ENCODE measurements at places on chromosomes 5 and 9. TPM values are rescaled to one million over a fixed set of nuclear protein-coding genes. Genes with fewer than 3 reads are reported as not detected.
A peak's percentile ranks its signal among the peaks of the same experiment; 100 is the strongest.

GLDC gene
- total RNA-seq: not detected

PDCD1LG2 gene
- total RNA-seq: 0.59 TPM

SAXO1 gene
- total RNA-seq: not detected

DNA sequence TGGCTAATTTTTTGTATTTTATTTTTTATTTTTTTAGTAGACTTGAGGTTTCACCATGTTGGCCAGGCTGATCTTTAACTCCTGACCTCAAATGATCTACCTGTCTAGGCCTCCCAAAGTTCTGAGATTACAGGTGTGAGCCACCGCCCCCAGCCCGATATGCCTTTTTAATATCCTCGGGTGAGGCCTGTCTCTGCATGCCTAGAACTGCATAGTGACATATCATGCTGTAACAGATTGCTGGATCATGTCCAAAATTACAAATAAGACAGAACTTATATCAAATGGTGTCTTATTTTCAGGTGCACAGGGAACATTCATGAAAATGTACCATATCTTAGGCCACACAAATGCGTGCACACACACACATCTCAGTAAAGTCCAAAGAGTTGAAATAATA is 39.1 kb upstream of the PJA2 start:
- no peaks in the 10 kb centered on the region for H3K4me1 ChIP-seq
- no peak overlapping the region for H3K4me3 ChIP-seq
- H3K27me3 ChIP-seq: no peaks in the 10 kb centered on the region
- H3K36me3 ChIP-seq: no peaks in the 10 kb centered on the region
- no peak overlapping the region for H3K27ac ChIP-seq
- DNase-seq: no peak

- peak; percentile 12 for DNase-seq
- peaks cover 42% of the 10 kb centered on the region for H3K4me1 ChIP-seq
- no peaks in the 10 kb centered on the region for H3K27me3 ChIP-seq
- no peaks in the 10 kb centered on the region for H3K36me3 ChIP-seq
- no peak overlapping the region for H3K4me3 ChIP-seq
- no peak overlapping the region for H3K27ac ChIP-seq
Observed at GRCh38 chr9:22214497-22215031, 205.5 kb upstream of the CDKN2B start.

GRCh38 chr5:59694411-59694810 is 199.1 kb downstream of the PDE4D start:
- peaks cover 17% of the 10 kb centered on the region for H3K4me1 ChIP-seq
- H3K4me3 ChIP-seq: no peak overlapping the region
- DNase-seq: no peak
- H3K36me3 ChIP-seq: no peaks in the 10 kb centered on the region
- peak overlapping the region; percentile 41 for H3K27ac ChIP-seq

DNA sequence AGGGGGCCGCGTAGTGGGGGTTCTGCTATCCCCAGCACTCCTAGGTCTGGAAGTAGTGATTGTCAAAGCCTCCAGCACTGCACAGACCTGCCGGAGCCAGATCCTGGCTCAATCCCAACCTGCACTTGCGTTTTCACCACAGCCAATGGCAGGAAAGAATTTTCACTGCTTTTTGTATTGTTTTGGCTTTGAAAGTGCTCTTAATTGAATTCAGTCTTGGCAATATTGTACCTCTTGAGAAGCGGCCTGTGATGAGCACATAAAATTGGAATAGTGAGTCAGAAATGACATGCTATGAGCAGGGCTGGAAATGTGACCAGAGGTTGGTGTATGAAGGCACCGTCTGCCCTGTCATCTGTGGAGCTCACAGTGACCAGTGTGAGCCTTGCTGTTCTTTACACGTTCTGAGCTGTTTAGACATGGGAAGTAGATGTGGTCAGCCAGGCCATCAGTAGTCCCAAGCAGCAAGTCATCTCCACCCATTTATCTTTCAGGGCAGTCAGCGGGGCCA is 41.5 kb downstream of the SECISBP2 start:
- no peaks in the 10 kb centered on the region for H3K4me1 ChIP-seq
- H3K27ac ChIP-seq: no peak overlapping the region
- peaks cover 27% of the 10 kb centered on the region for H3K36me3 ChIP-seq
- H3K27me3 ChIP-seq: no peaks in the 10 kb centered on the region
- DNase-seq: no peak

DNA sequence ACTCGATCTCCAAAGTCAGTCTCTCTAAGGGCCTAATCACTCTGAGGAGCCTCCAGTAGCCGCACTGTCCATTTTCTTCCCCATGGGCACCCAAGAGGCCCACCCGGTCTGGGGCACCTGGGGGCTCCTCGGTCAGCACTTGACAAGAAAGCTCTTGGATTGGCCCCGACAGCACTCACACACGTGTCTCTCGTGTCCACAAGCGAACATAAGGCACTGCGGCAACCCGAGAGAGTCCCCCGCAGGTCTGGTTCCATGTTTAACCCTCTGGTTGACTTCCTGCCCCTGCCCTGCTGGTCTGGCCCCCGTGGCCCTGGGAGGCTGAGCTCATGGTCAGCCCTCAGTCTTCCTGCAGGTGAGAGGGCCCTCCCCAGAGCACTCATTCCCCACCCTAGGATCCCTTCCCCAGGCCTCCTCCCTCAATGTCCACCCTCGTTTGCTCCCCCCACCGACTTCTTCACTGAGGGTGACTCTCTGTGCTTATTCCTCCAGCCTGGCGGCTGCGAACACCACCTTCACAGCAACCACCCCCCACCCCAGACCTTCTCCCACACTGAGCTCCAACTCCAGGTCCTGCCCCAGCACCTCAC is 16.3 kb upstream of the LRRC14B start:
- no peaks in the 10 kb centered on the region for H3K27me3 ChIP-seq
- H3K4me1 ChIP-seq: peaks cover 1% of the 10 kb centered on the region
- H3K27ac ChIP-seq: no peak overlapping the region
- H3K36me3 ChIP-seq: no peaks in the 10 kb centered on the region

DNA sequence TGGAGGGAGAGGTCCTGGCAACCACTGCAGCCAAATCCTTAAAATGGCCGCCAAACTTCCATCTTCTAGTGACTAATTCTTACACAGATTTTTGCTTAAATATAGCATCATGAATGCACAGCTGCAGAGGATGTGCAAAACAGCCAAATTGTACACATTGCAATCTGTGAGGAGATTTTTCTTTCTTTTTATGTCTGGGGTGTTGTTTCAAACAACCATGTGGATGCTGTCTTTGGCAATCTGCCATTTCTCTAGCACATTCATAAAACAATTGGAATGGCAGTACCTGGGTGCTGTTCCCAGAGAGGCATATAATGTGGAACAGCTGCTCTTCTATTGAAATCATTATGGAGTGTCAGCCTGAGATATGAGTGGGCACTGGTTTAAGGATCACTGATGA is 1082.9 kb upstream of the SEMA6A start:
- H3K4me3 ChIP-seq: no peak overlapping the region
- H3K4me1 ChIP-seq: peaks cover 22% of the 10 kb centered on the region
- H3K27me3 ChIP-seq: no peaks in the 10 kb centered on the region
- DNase-seq: peak; percentile 66
- H3K36me3 ChIP-seq: no peaks in the 10 kb centered on the region

- no peaks in the 10 kb centered on the region for H3K4me1 ChIP-seq
- no peaks in the 10 kb centered on the region for H3K36me3 ChIP-seq
- no peak overlapping the region for H3K27ac ChIP-seq
- H3K27me3 ChIP-seq: no peaks in the 10 kb centered on the region
- no peak overlapping the region for H3K4me3 ChIP-seq
Observed at GRCh38 chr5:14171621-14172020, 28.5 kb downstream of the TRIO start.

DNA sequence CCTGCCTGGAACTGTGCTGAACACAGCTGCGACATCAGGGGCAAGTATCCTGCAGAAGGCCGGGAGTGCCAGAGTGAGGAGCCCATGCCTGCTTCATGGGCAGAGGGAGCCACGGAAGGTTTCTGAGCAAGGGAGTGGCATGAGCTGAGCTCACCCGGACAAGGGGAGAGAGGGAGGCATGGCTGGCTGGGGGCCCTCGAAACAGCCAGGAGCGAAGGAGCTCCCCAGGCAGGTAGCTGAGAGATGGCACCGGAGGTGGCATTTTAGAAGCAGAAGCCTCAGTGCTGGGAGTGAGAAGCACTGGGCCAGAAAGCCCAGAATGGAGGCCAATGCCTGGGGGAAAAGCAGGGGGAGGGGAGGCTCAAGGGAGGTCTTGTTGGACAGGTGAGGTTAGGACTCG is 56.9 kb upstream of the SARDH start:
- DNase-seq: no peak
- no peak overlapping the region for H3K4me3 ChIP-seq
- peaks cover 18% of the 10 kb centered on the region for H3K36me3 ChIP-seq
- H3K27ac ChIP-seq: no peak overlapping the region

DNA sequence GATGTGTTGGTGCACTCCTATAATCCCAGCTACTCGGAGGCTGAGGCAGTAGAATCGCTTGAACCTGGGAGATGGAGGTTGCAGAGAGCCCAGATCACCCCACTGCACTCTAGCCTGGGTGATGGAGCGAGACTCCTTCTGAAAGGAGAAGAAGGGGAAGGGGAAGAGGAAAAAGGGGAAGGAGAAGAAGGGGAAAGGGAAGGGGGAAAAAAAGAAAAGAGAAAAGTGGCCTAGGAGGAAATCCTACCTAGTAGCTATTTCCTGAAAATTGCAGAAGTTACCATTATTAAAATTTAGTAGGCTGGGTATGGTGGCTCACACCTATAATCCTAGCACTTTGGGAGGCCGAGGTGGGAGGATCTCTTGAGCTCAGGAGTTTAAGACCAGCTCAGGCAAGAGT is 67.4 kb downstream of the ARRDC3 start:
- H3K4me1 ChIP-seq: peaks cover 44% of the 10 kb centered on the region
- H3K27ac ChIP-seq: no peak overlapping the region
- no peak overlapping the region for H3K4me3 ChIP-seq
- H3K36me3 ChIP-seq: no peaks in the 10 kb centered on the region
- no peaks in the 10 kb centered on the region for H3K27me3 ChIP-seq
- no peak for DNase-seq
